Fibroblast of the conjunctiva (primary cell): ENCODE measurements at places on chromosomes 16 and 17.

GRCh38 chr17:77684803-77685798 lies 273.4 kb upstream of the TNRC6C start:
- DNase-seq, result no peak

GRCh38 chr16:49701789-49702494 lies 154.0 kb downstream of the ZNF423 start:
- peak; percentile 20 for DNase-seq

- DNase-seq, result no peak
Observed at GRCh38 chr16:50699326-50700159, 6.1 kb downstream of the NOD2 start.

DNA sequence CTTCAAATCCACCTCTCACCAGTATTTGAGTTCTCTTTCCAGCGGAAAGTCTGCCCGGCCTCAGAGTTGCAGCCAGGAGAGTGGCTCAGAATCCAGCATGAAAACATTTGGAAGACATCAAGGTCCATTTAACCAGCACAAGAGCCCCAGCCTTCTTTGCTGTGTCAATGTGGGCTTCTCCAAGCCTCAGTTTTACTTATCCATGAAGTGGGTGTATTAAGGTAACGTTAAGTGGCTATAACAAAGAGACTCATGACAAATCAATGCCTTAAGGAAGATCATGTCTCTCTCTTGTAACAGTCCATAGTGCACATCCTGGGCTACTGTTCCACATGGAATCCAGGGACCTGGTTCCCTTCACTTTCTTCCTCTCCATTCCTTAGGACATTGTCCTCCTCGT lies 959 bp upstream of the SPPL2C start:
- no peak for DNase-seq

GRCh38 chr17:16584273-16584995 lies 15.4 kb upstream of the ZNF287 start:
- DNase-seq, result peak; percentile 84

- DNase-seq, result no peak
Observed at GRCh38 chr17:27596566-27597187, 34.3 kb upstream of the LGALS9 start.

- no peak for DNase-seq
Observed at GRCh38 chr17:3894911-3895343, 2.1 kb upstream of the CAMKK1 start.

DNA sequence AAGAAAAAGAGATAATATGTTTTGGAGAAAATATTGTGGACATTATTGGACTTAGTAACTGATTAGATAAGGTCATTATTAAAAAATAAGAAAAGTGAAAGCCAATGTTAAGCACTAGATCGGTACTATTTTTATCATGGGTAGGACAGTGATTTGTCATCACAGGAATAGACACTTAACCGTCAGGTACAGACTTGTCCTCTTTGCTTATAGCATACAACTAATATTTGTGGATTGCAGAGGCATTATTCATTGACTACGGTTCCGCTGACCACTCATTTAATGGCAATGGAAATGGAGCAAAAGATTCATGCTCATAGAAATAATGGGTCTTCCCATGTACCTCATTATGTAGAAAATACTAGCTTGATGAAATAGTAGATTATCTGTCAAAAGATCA lies 596.3 kb upstream of the CA10 start:
- DNase-seq, result no peak

DNA sequence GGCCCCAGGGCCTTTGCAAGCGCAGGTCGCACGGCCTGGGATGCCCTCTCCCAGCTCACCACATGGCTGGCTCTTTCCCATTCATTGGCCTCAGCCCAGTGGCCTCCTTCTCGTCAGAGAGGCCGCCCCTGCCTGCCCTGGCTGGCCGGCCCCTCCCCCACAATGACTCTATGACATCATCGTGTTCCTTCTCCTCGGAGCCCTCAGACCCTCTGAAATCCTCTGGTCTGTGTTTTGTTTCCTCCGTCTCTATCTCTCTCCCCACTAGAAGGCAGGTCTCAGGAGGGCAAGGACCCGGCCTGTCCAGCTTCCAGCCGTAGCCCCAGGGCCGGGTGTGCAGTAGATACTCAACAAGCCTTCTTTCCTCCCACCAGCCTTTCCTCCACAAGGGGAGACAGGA lies 164.8 kb upstream of the FOXF1 start:
- no peak for DNase-seq

DNA sequence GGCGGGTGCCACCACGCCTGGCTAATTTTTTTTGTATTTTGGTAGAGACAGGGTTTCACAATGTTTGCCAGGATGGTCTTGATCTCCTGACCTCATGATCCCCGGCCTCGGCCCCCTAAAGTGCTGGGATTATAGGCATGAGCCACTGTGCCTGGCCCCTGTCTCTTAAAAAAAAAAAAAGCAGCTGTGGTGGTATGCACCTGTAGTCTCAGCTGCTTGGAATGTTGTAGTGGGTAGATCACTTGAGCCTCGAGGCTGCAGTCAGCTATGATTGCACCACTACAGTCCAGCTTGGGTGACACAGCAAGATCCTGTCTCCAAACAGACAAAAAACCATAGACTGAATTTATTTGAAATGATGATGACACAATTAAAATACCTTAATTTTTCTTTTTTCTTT lies 24.3 kb downstream of the CDK12 start:
- DNase-seq, result peak; percentile 69

DNA sequence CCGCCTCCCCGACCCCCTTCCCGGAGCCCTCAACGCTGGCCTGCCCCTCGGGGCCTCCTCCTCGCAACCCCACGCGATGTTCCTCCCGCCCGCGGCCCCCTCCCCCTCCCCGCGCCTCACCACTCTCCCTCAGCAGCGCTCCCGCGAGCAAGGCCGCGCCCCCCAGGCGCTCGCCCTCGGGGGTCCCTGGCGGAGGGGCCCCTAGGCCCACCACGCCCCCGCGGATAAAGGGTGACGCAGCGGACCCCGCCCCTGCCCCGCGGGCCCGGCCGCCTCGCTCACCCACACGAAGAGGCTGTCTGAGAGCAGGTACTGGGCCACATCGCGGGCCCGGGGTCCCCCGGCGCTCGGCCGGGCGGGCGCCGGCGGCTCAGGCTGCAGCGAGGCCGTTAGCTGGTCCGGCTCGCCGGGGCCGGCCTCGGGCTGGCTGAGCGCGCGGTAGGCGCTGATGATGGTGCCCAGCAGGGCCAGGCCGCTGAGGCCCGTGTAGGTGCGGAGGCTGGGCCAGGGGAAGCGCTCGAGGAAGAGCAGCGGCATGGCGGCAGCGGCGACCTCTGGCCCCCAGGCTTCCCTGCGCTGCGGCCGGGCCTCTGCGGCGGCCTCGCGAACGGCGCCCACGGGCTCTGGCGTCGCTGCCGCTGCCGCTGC lies 430 bp downstream of the AMFR start:
- DNase-seq, result no peak

DNA sequence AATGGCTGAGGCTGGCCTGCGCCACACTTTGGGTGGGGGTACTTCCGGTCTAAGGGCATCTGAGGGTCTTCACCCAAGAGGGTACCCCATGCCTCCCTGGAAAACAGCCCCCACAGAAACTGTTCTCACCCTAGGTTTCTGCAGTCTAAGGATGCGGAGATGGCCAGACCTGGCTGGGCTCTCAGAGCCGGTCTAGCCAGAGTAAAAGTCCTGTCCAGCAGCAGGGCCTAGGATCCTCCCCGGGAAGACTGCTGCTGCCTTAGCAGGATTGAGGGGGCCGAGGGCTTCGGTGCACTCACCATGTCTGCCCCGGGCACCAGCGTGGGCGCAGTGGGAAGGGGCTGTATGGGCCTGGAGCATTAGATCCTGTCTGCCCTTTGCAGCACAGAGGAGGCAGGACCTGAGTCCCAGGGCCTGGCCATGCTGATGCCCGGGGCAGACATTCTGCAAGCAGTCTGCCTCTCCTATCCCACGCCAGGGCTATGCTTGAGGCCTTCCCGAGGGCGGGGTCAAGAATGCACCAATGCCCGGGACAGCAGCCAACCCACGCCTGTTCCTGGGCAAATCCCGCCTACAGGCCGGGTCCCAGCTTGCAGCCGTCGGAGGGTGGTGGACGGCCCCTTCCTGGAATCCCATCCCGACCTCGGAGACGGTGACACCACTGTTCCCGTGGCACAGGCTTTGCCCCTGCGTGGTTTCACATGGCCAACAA lies 54.7 kb downstream of the CBFA2T3 start:
- peak; percentile 34 for DNase-seq

DNA sequence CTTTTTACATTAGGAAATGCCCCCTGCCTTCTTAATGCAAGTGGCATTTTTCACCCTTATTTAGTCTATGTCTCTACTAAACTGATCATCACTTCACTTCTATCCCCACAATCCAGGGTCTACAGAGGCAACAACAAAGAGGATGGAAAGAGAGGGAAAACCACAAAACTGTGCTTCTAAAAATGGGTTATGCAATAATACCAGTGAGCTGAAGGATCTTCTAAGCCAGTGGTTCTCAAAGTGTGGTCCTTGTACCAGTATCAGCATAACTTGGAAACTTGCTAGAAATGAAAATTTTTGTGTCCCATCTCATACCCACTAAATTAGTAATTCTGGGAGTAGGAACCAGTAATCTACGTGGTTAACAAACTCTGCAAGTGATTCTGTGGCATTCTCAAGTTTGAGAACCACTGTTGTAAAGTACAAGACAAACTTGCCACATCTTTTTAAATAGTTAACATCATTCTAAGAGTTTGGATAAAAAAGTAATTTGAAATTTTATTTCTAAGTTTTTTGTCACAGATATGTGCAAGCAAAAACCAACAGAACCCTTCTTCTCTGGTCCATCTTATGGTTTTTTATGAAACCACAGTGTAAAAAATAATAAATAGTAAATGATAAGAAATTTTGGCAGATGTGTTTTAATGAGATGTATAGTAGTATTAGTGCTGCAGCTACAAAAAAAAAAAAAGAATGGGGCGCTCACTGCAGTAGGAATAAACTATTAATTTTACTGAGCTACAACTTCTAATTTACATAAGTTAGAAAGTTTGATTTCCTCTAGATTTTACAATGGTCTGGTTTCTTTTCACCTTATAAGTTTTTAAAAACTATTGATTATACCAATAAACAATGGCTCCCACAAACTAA lies 16.2 kb downstream of the CDC27 start:
- DNase-seq, result no peak

DNA sequence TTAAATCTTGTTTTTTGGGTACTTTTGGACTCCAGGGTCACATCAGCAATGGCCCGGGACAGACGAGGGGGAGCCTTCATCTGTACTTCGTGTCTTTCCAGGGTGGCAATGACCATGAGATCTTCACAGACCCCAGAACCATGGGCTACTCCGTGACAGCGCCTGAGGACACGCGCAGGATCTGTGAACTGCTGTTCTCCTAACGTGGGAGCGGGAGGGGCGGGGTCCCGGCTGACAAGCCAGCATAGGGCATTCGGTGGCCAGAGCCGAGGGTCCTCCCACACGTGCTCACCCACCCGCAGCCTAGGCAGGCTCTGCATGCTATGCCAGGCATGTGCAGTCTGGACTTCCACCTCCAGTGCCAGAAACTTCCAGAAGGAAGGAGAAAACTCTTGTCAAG lies 21.2 kb downstream of the CARHSP1 start:
- no peak for DNase-seq

GRCh38 chr17:43720311-43721060 lies 38.1 kb downstream of the SOST start:
- no peak for DNase-seq

DNA sequence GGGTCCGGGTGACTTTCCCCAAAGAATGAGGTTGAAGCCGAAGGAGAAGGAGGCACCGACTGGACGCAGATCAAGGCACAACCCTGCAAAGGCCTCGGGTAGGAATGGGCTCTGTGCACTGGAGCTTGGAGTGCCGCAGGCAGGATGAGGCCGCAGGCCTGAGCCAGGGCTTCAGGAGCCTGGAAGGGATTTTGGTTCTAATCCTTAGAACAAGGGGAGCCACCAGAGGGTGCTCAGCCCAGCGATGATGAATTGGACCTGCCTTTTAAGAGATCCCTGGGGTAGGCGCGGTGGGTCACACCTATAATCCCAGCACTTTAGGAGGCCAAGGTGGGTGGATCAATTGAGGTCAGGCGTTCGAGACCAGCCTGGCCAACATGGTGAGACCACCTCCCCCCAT lies 8.1 kb downstream of the CIBAR2 start:
- no peak for DNase-seq

- DNase-seq, result no peak
Observed at GRCh38 chr17:27481327-27481726, 25.1 kb downstream of the KSR1 start.

DNA sequence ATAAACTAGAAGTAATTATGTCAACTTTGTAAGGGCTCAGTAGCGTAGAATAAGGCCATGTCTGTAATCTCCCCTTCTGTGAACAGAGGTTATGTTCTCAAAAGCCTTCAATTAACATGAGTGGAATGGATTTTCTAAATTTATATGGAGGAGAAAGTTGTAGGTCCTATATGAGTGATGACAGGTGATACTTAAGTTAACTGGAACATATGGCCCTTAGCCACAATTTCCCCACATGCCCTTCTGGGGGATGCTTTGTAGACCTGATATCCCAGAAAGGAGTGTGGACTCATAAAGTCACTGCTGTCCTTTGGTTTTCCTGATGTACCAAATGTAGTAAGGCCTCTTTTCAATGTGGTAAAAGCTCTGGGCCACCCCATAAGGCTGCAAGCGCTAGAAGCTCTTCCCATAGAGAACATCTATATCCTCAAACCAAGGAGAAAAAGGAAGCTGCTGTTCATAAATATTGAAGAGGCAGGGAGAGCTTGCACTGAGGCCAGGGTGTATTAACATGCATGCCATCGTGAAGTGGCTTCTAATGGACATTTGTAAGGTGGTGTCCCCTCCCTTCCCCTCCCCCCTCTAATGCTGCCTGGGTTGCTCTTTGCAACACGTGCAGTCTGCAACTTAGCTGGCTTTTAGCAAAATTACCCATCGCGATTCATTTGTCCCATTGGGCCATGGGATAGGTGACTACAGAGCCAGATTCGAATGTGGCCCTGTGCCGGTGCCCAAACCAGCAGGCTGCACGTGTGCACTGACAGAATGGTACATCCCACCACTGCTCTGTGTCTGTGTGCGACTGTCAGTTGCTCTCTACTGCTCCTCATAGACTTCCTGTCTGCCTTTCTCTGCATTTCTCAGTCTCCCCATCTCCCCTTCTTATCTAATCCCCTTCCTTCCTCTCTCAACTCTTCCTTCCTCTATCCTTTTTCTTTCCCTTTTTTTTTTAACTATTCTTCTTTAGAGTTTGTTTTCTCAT lies 269.0 kb downstream of the WWOX start:
- DNase-seq, result no peak

DNA sequence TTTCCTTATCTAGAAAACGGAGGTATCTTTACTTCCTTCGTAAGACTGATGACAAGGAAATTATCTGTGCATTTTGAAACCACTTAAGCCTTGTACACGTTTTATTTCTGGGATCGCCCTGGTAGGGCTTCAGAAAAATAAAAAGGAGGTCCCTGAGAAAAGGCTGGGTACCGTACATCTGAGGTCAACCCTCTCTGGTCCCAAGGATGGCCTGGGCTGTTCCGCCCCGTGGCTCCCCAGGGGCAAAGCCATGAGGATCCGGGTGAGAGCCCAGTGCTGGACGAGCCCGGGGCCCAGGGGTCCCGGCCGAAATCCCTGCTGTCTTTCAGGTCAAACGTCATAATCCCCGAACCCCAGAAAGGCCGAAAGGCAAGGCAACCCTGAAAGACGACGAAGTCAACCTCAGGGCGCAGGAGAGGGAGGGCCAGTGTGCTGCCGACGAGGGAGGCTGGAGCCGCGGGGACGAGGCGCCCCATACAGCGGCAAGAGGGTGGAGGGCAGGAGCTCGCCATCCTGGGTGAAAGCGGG lies 656 bp upstream of the FUS start:
- no peak for DNase-seq
